ENCODE measurements at places on chromosomes 6 and 20.

- DNase-seq = peak; percentile 56
Measured at GRCh38 chr20:41047975-41048305, 19.3 kb downstream of the TOP1 start.

- DNase-seq = no peak
Measured at GRCh38 chr20:45845452-45845851, 11.7 kb downstream of the ACOT8 start.

GRCh38 chr6:14863902-14864850, 381.7 kb upstream of the JARID2 start:
- DNase-seq = no peak

GRCh38 chr6:159324596-159324995, 155.4 kb downstream of the FNDC1 start:
- no peak for DNase-seq

DNA sequence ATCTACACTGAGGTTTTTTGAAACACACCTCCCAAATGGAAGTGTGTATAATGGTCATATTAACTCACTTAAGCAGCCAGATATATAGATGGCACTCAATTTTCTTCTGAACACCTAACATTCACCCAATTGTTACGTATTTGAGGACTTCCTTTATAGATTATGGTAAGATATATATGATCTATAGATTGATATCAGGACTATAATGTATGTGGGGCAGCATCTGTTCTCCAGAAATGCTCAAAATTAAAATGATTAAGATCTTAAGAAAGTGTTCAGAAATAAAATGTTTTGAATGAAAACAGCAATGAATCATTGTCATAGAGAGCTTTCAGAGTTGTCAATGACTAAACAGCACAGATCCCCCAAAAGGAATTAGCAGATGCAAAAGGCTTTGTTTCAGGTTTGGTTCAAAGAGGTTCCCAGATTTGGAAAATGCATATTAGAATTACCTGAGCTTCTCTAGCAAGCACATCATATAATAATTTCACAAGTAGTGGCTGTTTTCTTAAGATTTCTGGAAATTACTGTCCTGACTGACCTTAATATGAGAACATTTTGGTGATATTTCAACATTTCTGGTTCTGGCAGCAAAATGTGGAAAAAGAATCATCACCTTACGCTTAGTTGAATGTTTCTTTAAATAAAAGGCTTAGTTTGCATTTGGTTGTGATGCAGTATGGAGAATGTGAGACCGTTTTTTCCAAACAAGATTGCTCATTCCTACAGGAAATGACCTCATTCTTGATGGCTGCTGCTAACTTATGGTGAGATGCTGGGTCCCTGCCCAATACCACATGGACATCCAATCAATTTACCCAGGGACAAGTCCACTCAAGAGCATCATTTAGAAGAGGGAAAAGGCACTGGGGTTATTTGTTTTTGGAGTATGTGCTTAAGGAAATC, 31.5 kb downstream of the TRAF3IP2 start:
- no peak for DNase-seq

DNA sequence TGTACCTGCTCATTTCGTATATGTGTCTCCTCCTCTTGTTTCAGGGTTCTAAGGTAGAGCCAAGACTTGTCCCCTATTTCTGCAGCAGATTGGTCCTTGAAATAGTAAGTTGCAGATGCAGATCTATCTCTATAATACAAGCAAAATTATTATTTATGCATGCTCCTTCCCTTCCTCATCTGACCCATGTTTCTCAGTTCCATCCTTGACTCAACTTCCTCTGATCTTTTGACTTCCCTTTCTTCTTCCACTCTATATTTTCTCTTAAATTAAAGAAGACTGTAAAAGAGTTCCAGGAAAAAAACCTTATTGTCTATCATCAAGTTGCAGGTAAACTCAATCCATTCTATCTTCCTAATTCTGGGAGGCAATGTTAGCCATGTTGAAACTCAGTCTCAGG, 23.7 kb downstream of the PLA2G7 start:
- DNase-seq = no peak

DNA sequence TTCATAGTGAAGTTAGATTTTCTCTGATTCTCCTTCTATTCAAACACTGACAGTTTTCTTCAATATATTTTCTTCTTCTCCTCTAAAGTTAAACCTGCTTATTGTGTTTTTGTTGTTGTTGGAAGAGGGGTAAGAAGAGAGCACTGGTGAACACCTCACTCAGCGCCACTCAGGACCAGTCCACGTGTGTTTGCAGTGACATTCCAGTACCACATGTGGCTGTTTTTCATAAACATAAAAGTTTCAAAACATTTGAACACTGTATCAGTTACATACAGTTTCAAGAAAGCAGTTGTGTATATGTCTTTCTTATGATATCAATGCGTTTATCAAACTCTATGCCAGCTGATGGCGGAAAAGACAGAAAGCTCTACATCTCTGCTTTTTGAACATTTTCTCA, 86.7 kb downstream of the HMGCLL1 start:
- no peak for DNase-seq

GRCh38 chr20:43460172-43460829, 2.6 kb downstream of the SRSF6 start:
- DNase-seq = no peak

DNA sequence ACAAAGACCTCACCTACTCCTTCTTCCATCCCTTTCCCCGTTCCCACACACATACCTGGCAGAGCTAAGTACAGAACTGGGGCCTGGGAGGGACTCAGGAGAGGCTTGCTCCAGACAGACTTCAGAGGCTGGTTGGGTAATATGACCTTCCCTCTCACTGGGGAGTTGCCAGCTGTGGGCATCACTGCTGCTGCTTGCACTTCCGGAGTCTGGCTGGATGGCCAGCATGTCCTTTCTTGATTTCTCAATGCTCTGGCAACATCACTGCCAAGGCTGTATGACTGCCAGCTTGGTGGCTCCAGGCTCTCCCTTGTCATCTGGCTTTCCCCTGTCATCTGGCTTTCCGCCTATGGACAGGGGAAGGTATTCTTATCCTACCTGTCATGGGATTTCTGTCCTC, 47.8 kb downstream of the CDH22 start:
- no peak for DNase-seq

- peak; percentile 9 for DNase-seq
Measured at GRCh38 chr6:168619560-168620314, 178.8 kb downstream of the SMOC2 start.

DNA sequence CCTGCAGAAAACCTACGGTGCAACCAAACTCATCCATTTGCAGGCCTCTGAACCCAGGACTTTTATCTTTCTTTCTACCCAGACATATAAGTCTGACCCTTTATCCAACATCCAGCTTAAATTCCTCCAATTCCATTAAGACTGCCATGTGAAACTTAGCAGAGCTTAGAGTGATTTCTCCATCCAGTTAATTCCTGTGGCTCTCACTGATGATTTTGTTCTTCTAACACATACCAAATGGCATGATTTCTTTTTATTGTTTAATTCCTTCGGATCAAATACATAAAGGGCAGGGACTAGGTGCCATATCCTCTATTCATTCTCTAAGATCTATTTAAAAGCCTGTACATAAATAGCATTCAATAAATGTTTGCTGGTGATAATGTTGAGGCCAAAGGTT, 92.9 kb downstream of the TASP1 start:
- no peak for DNase-seq

- DNase-seq = no peak
Measured at GRCh38 chr6:84052204-84052882, 18.8 kb downstream of the MRAP2 start.

DNA sequence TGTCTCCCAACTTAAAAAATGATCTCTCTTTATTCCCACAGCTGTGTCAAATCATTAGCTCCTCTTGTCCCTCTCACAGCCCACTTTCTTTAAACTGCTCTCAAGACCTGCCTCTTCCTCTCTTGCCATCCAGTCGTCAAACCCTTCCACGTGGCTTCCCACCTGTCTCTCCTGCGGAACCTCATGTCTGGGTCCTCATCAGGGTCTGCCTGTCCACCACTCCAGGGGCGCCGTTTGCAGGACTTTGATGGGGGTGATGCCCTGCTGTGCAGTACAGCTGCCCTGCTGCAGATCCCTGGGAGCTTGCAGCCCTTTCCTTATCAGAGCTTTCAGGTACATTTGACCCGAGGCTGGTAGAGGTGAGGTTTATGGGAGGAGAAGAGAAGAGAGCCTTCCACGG, 114.8 kb downstream of the DHX35 start:
- DNase-seq = no peak

GRCh38 chr6:43850314-43851203, 80.5 kb downstream of the VEGFA start:
- DNase-seq = no peak

DNA sequence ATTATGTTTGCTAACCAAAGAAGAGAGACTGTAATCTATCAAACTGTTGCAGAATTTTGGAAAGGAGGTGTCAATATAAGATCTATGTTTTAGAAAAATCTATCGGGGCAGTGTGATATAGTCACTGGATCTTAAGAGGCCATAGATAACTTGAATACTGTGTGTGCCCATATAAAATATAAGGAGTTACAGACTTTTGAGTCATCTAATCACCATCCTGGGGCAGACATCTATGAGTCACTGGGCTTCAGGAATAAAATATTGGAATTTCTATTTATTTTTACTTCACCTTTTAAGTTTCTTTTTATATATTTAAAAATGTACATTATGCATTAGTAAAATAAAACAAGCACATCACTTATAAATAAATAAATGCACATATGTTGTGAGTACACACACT, 509.3 kb upstream of the MAN1A1 start:
- DNase-seq = no peak

- no peak for DNase-seq
Measured at GRCh38 chr20:58000861-58001260, 227.6 kb downstream of the ANKRD60 start.

DNA sequence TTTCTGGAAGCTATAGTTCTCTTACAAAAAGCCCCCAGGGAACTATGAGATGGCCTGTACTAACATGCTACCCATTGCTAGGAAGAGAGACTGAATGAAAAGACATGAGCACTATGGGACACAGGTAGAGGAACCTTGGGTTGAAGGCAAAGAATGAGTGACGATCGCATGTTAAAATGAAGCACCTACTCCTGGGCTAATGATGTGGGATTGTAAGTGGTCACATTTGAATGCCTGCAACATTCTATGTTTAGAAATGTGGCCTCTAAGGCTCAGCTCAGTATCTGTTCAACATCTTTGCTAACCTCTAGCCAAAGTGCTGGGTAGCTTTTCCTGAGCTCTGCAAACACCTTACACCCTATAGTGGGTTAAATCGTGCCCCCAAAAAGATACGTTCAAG, 5.2 kb upstream of the ZC3H12D start:
- no peak for DNase-seq

GRCh38 chr20:19995220-19995863, 21.8 kb upstream of the NAA20 start:
- peak; percentile 49 for DNase-seq

GRCh38 chr20:45589725-45590124, 10.6 kb upstream of the WFDC8 start:
- DNase-seq = no peak

DNA sequence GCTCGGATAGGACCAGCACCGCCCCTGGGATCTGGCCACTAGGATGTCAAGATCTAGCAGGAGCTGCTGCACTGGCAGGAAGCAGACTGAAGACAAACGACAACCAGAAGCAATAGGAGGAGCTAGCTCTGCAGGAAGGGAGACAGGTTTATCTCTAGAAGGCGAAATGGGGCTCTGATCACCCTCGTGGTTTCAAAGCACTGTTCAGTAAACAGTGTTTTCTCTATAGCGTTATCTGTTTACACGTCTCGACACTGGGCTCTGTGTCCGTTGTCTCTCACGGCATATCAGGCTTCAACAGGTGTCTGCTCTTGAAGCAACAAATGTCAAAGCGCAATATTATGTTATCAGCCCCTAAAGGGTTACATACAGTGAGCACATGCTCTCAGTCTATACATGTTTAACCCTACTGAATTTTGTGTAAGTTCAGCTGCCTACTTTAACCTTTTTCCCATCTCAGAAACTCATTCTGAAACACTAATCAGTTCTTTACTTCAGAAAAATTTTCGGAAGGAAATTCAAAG, 23.8 kb downstream of the TMEM14B start:
- no peak for DNase-seq

DNA sequence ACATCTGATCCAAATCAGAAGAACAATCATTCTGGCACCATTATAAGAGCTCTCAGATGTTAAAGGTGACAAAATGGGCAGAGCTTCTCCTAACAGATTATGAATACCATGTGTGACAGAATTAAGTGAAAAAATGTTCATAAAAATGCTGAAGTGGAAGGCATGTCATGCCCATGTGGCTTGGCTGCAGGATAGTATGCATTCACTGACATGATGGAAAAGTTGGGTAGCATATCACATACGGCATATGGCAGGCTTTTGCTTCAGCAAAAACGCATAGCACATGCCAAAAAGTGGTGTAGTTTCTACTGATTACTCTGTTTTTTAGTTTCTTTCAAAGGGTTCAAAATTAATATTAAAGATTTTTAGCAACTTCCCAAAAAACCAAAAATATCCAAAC, 731.5 kb upstream of the EPHA7 start:
- no peak for DNase-seq

DNA sequence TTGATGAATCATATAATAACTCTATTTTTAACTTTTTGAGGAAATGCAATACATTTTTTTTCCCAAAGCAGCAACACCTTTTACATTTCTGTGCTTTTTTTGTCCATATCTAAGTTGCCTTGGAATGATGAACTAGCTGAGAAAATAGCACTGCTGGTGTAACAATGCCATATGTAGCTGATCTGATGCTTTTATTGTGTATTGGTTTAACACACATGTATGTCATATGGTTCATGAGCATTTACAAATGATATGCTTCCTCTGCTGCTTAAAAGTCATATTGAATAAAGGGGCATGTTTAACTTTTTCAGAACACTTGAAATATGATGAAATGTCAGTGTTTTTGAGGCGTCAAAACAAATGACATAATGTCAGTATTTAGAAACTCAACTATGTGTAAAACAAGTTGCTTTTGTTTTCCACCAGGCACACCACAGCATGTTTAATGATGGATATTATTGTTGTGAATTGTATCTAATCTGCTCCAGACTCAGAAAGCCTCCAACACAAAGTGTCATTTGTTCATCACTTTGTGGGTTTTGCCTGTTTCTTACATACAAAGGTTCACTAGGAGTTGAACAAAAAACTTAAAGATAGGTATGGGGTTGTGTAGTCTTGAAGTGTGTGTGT, 775.8 kb upstream of the FLRT3 start:
- DNase-seq = no peak

DNA sequence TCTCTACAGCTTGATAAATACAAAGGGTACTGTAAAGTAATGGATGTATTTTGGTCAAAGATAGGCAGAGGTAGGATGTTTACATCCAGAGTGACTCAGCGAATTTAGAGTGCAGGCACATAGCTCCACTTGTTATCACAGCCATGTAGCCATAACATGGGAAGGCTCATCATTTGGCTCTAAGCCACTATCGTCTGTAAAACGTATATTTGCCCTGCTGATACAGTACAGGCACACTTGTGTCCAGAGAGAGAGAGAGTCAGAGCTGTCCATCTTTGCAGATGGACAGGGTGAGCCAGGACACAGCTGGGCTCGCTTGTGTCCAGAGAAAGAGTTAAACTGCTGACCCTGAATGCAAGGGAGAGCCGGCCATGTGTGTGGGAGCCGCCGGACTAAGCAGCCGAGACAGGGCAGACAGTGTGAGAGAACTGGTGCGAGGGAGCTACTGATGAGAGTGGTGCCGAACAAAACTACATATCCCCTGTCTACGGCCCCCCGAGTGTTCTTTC, 619.0 kb downstream of the DOK5 start:
- no peak for DNase-seq

Measured in CD4-positive, alpha-beta T cell treated with Interleukin-21 for 1 hour (primary cell).